ENCODE measurements at places on chromosomes 2 and 18.
A peak's percentile ranks its signal among the peaks of the same experiment; 100 is the strongest.

- no peak for DNase-seq
Measured at GRCh38 chr2:80105015-80105640, 199.4 kb downstream of the LRRTM1 start.

GRCh38 chr2:168620554-168620953, 164.5 kb downstream of the CERS6 start:
- DNase-seq, result no peak

- DNase-seq, result no peak
Measured at GRCh38 chr18:2878656-2879330, 32.0 kb downstream of the EMILIN2 start.

DNA sequence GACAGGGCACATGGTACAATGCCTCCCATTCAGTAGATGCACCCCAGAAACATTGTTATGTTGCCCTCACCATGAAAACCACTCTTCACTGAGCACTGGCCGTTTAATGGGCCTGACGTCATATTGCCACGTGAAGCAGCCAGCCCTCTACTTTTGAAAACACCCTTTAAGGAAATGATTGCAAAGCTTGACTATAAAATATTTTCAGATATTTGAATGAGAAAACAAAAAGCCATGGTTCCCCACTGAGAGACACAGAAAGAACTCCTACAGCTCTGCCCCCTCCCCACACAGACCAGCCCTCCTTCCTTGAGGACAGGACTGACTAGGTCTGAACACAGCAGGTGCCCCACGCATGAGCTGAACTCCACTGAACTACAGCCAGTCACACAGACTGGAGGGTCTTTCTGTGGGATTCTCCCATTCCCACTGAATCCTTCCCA, 349.1 kb downstream of the ANAPC1 start:
- no peak for DNase-seq

- no peak for DNase-seq
Measured at GRCh38 chr18:79738041-79738461, 58.4 kb downstream of the CTDP1 start.

- DNase-seq, result no peak
Measured at GRCh38 chr2:118986738-118987137, 44.7 kb downstream of the MARCO start.

DNA sequence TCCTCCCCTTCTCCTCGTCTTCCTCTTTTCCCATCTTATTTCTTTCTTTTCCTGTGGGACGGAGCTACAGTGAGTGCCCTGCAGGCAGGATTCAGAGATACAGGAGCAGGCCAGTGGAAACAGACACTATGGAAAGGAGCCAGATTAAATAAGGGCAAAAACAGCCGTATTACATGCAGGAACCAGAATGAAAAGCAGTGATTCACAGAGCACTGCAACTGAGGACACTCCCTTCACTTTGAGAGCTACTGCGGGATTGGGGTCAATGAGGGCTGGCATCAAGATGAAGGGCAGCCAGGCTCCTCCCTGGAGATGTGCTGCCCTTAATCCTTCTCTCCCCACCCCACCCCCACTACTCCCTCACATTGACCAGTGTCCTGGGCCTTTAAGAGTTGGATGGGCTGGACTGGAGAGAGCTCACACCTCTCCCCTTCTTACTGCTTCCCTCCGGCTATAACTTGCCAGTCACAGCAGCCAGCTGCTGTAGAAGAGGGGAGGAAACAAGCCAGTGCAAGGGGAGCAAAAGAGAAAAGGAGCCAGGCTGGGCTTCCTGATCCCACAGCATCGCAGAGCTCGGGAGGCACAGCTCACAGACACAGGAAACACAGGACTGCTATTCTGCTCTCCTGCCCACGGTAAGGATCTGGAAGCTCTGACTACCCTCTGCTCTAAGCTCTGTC, at the start of gene PLCD4:
Gene PLCD4 (plus strand): TSS at position 464 of the 680 bp plus-strand sequence. CDS start 7,841 bp downstream, outside the sequence.
- no peak for DNase-seq

DNA sequence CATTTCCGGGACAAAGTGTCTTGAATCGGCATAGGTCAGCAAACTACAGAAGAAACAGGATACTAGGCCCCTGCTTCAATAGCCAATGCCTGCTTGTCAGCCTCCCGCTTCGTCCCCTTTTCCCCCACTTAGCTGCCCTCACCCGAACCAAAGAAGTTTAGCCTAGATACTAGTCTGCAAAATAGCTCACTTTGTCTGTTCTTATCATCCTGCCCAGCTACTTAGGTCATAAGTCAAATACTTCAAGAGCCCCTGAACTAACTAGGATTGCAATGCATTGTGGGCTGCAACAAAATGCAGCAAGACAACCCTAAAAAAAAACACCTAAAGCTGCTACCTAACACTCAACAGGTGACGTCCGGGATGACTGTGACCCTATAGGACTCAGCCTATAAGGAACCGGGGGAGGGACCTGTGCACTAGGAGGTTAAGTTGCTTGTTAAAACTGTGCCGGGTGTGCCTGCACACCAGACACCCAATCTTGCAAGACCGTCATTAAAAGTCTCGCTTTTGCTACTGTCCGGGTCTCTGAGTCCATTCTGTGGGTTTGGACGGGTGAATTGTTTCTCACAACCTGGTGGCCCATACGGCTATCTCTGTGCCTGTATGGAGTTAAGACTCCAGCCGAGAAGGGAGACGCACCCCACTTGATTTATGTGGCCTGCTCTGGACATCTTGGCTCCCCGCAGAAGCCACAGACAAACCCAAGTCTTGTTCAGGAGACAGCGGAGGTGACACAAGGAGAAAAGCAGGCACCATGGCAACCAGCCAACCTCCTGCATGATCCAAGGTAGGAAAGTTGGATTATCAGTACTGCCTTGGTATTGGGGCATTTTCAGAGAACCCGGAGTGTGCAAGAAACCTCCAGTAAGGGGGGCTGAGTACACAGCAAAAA, 105.9 kb downstream of the HIBCH start:
- no peak for DNase-seq

- no peak for DNase-seq
Measured at GRCh38 chr2:218796691-218797090, 14.7 kb downstream of the CYP27A1 start.

DNA sequence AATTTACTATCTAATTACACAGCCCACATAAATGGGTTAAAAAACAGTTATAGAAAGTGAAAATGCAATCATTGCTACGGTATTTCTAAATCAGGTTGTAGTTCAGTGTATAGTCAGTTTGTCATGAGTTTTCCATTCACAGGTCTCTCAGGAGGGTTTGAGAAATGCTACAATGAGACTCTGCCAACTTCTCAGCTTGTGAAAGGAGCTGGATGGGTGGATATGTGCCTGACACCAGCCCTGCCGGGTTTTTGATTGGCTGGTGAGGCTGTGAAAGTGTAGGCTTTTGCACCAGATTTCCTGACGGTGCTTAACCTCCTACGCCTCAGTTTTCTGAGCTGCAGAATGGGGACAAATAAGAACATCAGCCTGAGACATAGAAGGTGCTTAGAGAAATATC, 102.6 kb upstream of the SMIM21 start:
- no peak for DNase-seq

DNA sequence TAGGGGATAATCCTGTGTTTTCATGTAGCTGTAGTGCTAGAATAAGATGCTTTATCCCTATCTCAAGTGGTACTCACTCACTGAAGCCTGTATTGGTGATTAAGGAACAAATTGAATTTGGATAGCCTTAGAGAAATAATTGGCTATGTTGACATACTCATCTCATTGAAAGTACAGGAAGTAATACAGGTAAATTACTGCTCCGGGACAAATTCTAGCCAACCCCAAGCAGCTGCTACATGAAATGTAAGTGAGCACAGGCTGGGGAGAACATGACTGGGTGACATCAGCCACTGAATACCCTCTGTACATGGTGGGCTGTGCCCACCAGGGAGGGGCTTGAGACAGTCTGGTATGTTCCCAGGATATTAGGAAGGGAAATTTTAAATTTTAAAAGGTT, 188.4 kb upstream of the RASGRP3 start:
- DNase-seq, result no peak

DNA sequence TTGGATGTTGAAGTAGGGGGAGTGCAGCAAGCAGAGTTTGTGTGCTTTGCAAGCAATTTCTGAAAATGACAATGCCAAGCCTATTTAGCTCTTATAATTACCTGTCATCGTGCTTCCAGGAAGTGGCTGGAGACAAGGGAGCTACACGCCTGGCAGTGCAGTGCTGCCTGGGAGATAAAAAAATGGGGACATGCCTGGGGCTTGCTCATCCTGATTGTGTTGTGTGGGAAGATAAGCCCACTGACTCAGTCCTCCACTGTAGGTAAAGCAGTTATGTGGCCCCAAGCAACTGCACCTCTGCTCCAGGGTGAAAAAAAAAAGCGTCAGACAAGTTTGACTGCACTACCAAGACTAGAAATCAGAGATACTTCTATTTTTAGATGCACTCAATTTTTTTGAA, 396.9 kb upstream of the NXPH2 start:
- DNase-seq, result no peak

GRCh38 chr18:30248056-30248455, 794.5 kb downstream of the DSC3 start:
- no peak for DNase-seq

DNA sequence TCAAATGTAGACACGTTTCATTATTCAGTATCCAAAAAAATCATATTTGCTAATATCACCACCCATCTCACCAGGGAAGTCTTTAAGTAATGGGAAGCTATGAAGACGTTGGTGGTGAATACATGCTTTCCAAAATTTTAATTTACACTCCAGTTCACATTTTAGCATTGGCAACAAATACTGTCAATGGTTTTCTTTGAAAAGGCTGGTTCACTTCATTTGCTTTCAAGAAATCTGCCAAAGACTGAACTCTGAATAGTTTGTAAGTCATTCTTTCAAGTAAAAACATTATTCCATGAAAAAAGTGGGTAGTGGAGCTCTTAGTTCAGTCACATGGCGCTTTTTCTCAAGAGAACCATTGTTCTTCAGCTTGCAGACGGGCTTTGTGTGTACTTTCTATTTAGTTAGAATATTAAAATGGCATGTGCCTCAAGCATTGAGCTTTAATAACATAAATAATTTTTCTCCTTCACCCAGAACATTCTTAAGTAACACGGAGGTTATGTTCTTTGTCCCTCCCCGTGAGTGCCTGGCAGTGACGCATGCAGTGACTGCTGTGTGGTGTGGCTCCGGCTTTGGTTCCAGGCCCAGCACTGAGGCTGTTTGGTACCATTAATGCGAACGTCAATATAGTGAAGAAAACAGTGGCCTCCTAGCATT, 300.0 kb upstream of the HDAC4 start:
- no peak for DNase-seq

GRCh38 chr2:54103454-54104314, 11.7 kb upstream of the ACYP2 start:
- DNase-seq, result peak; percentile 16

DNA sequence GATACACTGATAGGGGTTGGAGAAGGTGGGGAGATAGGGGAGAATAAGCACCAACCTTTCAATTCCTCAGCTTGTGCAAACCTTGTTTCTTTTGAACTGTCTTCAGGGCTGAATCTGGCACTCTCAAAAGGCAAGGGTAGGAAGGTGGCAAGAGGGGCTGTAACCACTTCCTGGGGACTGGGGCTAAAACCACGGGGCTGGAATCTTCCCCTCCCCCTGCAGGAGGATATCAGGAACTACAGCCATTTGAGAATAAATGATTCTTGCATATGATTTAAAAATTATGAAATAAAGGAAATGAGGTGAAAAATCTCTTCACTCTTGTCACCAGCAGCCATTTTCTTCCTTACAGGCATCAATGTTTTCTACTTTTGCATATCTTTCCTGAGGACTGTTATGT, 50.8 kb downstream of the ATOH8 start:
- DNase-seq, result no peak

All from effector memory CD8-positive, alpha-beta T cell (primary cell).